ENCODE measurements at places on chromosomes 4 and X.

- no peak for DNase-seq
Measured at GRCh38 chr4:180296036-180296599, 1947.1 kb upstream of the TENM3 start.

DNA sequence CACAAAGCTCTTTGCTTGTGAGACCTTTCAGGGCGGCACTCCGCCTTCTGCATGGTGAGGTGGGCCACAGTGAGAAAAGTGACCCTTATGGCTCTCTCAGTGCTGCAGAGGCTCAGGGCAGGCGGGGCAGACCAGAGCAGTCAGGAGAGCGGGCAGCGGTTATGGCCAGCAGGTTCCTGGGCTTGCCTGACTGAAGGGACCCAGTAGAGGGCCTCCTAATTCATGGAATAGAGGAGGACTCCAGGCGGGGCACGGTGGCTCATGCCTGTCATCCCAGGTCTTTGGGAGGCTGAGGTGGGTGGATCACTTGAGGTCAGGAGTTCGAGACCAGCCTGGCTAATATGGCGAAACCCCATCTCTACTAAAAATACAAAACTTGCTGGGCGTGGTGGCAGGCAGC lies 91.4 kb downstream of the CLNK start:
- no peak for DNase-seq

- no peak for DNase-seq
Measured at GRCh38 chrX:85203461-85203970, 40.1 kb downstream of the SATL1 start.

GRCh38 chr4:113700602-113701150 lies 60.9 kb downstream of the CAMK2D start:
- DNase-seq, result no peak

GRCh38 chrX:153944140-153944799 lies at the start of gene RENBP:
Gene RENBP (minus strand): TSS chrX:153944643. CDS start chrX:153944610, 33 bp downstream.
- peak; percentile 57 for DNase-seq
